ENCODE measurements at places on chromosomes 4 and X. TPM values are rescaled to one million over a fixed set of nuclear protein-coding genes. Genes with fewer than 3 reads are reported as not detected.

Gene DCUN1D4
- 55.3 TPM for polyA plus RNA-seq

Gene MTMR8
- 1.3 TPM for polyA plus RNA-seq

Gene SULT1E1
- 410 TPM for polyA plus RNA-seq

DNA sequence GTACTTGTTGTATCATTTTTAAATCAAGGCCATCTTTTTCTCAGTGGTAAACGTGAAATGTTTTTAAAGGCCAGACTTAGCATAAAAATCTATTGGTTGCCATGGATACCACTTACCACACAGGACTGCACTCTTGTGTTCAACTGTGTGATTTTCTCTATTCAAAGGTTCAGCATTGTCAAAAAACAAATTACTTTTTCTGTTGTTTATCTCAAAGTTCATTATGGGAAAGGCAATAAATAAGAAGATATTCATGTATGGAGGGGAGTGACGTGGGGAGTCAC is 231.0 kb upstream of the GATB start:
- no peak for DNase-seq

Gene MGARP
- 0.57 TPM for polyA plus RNA-seq

DNA sequence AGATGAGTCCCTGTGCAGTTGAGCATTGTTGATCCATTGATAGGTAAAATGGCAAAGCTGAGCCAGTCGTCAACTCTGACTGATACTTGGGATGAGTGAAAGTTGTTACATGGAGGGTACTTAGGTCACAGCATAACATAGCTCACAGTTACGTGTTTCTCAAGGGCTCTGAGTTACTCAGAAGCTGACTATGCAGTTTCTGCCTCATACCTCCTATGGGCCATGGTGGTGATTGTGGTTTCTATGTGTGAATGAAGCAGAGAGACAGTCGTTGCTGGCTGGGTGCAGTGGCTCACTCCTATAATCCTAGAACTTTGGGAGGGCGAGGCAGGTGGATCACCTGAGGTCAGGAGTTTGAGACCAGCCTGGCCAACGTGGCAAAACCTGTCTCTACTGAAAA is 30.8 kb downstream of the FRMPD3 start:
- DNase-seq, result no peak

DNA sequence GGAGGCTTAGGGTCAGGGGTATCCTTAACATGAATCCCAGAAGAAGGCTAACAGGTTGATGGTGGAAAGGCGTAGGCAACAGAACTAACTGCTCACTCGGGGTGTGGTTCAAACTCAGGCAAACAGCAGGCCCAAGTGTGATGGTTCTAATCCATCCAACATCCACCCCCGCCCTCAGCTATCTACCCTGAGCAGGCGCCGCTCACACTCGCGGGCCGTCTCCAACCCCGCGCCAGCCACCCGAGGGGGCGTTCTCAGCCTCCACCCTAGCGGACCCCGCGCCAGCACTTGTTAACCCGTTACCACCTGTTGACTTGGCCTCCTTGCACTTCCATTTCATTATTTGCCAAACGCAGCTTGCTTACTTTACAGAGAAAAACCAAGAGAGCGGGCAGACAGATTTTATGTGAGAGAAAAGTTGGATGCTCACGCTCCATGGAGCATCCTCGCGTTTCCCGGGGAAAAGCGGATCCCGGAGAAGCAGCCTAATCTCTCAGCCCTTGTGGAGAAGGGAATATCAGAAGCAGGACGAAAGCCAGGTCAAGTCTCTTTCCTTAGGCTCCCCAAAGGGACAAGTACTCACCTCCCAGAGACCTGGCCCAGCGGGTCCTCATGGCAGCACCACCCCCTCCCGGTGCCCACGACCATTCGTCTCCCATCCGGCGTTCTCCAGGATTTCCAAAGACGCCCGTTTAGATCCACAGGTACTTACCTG is 773 bp downstream of the SNCA start:
- DNase-seq, result no peak

DNA sequence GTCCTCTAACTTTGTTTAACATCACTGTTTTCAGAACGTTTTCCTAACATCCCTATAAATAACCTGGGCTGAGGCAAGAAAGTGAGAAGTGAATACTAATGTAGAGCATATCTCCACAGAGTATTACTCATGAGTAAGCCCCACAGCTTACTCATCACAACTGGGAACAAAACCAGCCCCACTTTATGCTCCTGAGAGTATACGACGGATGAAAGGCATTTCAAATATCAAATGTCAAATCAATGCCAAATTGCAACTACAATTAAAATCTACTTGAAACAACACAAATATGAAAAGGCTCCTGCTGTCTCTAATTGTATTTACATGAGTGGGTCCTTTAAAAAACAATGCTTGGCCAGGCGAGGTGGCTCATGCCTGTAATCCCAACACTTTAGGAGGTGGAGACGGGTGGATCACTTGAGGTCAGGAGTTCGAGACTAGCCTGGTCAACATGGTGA is 41.2 kb downstream of the SH3RF1 start:
- DNase-seq, result no peak

Gene TMEM47
- 39.0 TPM for polyA plus RNA-seq

GRCh38 chr4:90025248-90025647 is 101.9 kb upstream of the CCSER1 start:
- no peak for DNase-seq

DNA sequence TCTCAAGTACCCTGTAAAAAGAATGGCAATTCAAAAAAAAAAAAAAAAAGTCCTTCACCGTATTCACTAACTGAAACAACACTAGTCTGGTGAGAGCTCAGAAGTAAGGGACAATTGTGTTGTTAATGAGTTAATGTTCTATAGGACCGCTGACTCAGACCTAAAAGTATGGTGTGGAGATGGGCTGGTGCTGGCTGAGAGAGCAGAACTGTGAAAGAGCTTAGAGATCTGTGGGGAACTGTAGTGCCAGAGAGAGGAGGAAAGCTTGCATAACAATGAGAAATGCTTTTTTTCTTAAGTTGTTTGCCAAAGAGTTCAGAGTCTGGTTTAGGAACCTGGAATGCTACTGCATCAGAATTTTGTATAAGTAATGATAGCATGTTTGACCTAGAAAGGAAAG is 65.1 kb downstream of the LHFPL1 start:
- DNase-seq, result no peak

DNA sequence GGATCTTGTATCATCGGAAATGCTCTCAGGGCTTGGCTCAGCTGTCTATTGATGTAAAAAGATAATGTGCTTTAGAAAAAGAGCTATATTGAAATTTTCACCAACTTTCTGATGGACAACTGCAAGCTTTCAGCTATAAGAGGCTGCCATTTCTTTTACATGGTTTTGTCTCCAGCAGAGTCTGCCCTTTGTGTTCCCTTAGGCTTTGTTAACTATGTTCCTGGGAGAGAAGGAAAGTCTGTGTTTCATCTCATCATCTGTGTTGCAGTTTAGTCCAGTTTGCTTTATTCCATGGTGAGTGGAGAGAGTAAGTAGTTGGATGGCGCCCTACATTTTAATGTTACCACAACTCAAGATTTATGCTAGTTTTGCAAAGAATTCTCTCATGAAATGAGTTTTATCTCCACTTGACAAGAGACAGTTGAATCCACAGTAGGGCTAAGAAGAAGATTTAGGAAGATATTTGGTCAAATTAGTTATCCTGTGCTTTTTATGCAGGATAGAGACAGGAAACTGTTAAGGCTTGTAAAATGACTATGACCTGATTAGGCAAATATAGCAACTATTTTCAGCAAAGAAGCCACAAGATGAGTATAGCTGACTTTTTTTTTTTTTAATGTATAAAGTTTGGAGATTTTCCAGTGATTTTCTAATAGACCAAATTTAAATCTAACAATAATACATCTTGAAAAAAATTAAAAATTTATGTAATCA is 16.5 kb downstream of the SEPTIN11 start:
- no peak for DNase-seq

DNA sequence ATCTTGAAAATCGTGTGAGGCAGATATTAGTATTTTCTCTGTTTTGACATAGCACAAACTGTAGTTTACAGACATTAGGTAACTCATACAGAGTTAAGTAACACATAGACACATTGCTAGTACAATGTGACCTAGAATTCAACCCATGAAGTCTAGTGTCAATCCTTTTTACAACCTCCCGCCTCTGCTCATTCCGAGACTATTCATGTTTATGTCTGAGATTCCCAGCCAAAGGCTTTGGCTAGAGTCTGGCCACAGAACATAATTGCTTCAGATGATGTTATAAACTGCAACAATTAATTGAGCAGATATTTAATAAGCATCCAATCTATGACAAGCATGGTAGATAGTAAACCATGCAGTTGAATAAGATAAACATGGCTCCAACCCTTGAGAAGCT is 841.0 kb downstream of the STIM2 start:
- DNase-seq, result no peak

DNA sequence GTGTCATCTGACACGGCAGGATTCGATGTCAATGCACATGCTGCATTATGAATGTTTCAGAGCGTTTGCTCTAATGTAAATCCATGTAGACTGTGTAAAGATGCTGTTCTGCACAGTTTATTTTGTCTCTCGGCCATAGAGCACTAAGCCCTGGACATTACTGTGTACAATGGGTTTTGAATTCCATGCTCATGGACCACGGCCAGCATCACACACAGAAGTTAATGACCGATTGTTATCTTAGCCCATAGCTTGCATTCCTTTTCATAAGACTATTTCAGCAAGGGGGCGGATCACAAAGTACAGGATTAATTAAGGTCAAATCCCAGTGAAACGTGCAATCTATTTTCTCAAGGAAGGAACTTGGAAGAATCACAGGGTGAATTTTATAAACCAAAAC is 286.1 kb upstream of the TENM3 start:
- DNase-seq, result peak; percentile 52

Gene IL1RAPL2
- polyA plus RNA-seq, result 0.88 TPM

DNA sequence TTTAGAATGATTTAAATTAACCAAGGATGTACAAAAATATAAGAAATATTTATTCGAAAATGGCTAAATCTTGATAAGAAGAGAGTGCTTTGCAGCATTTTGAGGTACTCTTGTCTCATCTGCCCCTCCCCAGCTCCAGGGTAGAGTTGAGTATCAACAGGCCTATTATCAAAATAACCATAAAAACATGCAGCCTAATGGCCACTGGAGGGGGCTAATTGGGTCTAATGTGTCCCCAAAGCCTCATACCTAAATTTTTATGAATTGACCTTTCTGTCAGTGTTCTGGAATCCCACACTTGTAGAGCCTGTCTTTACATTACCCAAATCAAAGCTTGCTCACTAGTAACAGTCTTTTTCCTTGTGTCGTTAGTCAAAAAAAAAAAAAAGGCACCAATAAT is 544.9 kb upstream of the CPXCR1 start:
- DNase-seq, result no peak

GRCh38 chrX:31497086-31497485 is 425.2 kb upstream of the FTHL17 start:
- DNase-seq, result no peak

Gene CLDN34
- polyA plus RNA-seq, result not detected

Gene GASK1B
- 36.8 TPM for polyA plus RNA-seq

GRCh38 chr4:66555301-66555700 is 885.0 kb upstream of the EPHA5 start:
- DNase-seq, result no peak

Gene WAS
- polyA plus RNA-seq, result 3.0 TPM

Gene DUSP9
- 37.8 TPM for polyA plus RNA-seq

- DNase-seq, result no peak
Observed at GRCh38 chr4:82642331-82642730, 80.5 kb upstream of the TMEM150C start.

- DNase-seq, result no peak
Observed at GRCh38 chrX:145552643-145553042, 265.0 kb upstream of the SLITRK2 start.

DNA sequence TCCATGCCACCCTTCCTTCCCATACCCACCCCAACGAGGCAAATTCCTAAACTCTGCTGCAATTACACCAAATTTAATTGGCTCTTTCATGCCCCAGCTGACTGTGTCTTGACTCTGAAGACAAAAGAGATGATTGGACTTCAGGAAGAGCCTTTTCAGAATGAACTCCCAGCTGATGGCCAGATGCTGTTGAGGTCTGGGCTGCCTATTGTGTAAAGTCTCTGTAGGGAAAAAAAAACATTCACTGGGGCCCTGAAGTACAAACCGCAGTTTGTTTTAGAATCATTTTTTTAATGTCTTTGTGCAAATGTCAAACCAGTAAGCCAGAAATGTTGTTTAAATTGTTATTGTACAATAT is 174.8 kb downstream of the HHIP start:
- no peak for DNase-seq

DNA sequence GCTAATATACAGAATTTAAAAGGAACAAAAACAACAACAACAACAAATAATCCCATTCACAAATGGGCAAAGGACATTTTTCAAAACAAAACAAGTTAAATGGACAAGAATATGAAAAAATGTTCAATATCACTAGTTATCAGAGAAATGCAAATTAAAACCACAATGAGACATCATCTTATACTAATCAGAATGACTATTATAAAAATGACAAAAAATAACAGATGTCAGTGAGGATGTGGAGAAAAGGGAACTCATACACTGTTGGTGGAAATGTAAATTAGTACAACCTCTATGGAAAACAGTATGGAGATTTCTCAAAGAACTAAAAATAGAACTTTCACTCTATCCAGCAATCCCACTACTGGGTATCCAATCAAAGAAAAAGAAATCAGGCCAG is 92.6 kb downstream of the KIT start:
- no peak for DNase-seq

GRCh38 chr4:53653484-53654053 is 62.3 kb upstream of the LNX1 start:
- DNase-seq, result no peak

- no peak for DNase-seq
Observed at GRCh38 chrX:5672099-5672498, 556.6 kb downstream of the NLGN4X start.

Gene ELOVL6
- polyA plus RNA-seq, result 33.5 TPM

DNA sequence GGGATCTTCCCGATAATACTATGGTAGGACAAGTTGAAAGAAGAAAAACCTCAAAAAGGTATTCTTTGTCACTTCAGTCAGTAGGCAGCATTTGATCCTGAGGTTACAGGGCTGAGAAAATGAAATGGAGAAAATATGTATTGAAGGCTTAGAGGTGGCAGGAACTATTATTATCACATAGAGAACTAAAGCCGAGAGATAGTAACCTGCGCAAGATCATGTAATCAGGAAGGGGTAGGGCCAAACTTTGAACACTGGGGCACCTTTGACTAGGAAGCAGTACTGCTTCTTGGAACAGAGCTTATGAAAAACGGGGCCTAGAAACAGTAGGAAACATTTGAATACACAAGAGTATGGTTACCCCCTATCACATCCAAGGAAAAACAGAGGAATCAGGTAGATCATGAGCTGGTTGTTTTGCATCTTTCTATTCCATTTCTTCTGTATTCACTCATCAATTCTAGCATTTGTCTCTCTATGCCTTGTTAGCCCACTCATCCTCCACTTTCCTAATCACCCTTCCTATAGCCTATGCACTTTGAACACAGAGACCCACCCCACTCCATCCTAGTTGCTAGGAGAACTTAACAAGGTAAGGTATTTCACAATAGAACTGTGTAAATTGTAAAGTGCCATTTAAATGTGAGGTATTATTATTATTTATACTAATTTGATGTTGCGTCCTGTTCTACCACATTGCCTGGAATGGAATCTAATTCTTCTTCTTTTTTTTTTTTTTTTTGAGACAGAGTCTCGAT is 34.6 kb upstream of the SLC9A7 start:
- DNase-seq, result no peak

- no peak for DNase-seq
Observed at GRCh38 chr4:124636788-124637187, 75.7 kb downstream of the ANKRD50 start.

Gene S100G
- polyA plus RNA-seq, result not detected

Gene SPOCK3
- polyA plus RNA-seq, result 9.6 TPM

Gene TMEM187
- 5.8 TPM for polyA plus RNA-seq
